PC-3 (cell line): ENCODE measurements at places on chromosomes 1 and 21. TPM values are rescaled to one million over a fixed set of nuclear protein-coding genes. Genes with fewer than 3 reads are reported as not detected.

The WDR64 gene
- total RNA-seq = not detected in 2 replicates

The IGFN1 gene
- total RNA-seq = 0.04 and 0.63 TPM in 2 replicates

- DNase-seq = no peak
Observed at GRCh38 chr21:41562101-41563000, 54.4 kb upstream of the TMPRSS2 start.

DNA sequence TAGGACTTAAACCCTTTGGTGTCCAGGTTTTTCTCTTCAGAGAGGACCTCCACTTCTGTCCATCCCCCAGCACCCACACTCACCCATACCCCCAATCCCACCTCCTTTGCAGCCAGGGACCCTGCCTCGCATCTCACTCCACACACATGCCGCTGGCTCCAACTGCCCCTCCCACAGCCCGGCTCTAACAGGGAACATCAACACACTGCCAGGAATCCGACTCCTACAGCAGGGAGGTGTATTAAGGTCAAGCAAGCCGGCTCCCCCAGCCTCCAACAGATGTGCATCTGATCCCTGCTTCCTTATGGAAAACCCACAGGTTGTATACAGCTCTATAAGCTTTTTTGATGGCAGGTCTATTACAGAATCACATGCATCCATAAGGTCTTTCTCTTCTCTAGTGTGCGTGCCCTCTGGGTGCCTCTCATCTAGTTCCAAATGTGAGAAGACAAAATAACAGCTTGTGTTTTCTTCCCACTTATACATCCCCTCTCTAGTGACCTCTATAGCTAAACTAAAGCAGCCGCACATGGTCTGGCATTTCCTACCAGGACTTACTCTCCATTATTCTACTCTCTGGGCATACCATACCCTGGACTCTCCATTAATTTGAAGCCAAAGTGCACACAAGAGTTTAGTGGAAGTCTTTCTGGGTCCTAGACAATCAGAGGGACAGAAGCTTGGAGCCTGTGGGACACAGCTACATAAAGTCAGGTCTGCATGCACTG, 16.3 kb downstream of the PIK3C2B start:
- no peak for DNase-seq

GRCh38 chr1:224554620-224555259, 61.4 kb upstream of the CNIH3 start:
- DNase-seq = no peak

- no peak for DNase-seq
Observed at GRCh38 chr1:33000427-33001026, 35.9 kb upstream of the RNF19B start.

DNA sequence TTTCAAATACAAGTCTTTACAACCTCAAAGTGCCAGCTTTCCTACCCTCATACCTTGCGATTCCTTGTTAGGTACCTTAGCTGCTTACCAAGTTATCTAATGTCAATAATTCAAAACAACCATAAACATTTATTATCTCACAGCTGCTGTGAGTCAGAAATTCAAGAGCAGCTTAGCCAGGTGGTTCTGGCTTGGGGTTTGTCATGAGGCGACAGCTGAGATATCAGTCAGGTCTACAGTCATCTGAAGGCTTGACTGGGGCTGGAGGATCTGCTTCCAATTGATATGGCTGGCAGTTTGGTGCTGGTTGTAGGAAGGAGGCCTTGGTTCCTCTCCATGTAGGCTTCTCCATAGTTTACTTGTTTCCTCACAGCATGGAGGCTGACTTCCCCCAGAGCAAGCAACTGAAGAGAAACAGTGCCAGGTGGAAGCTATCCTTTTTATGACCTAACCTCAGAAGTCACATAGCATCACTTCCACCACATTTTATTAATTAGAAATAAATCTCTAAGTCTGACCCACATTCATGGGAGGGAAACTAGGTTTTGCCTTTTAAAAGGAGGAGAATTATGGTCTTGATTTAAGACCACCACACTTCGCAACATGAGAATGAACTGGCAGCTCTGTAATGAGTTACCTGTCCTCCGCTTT, 103.3 kb upstream of the FGGY start:
- DNase-seq = no peak

GRCh38 chr1:31432592-31433395, 19.8 kb downstream of the SERINC2 start:
- DNase-seq = no peak
